ENCODE measurements at places on chromosomes 6 and 20.

DNA sequence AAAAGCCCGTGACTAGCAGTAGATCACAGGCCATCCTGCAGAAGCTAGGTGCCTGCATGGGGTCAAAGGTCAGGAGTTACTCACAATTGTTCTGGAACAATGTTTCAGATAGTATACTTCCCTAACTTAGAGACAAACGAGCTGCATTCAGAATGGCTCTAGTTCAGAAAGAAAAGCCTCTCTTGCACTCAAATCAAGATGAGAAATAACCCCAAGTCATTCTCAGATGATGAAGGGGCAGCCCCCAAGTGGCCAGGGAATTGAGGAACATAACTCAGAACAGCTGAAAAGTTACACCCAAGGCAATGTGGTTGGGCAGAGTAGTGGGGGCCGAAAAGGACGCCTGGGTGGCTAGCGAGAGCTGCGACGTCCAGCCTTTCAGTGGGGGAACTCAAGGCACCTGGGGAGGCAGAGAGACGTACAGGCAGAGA, 27.8 kb downstream of the FYN start:
- DNase-seq: no peak

DNA sequence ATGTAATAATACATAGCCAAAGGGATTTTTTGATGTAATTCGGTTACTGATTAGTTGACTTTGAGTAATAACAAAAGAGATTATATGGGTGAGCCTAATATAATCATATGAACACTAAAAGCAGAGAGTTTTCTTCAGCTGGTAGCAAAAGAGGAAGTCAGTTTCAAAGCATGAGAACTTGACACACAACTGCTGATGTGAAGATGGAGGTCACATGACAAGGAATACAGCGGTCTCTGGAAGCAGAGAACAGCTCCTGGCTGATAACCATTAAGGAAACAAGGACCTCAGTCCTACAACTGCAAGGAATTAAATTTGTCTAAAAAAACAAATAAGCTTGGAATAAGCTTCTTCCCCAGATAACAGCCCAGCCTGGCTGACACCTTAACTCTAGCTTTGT, 154.5 kb upstream of the PRND start:
- no peak for DNase-seq

GRCh38 chr6:26455357-26455970, 2.3 kb upstream of the BTN2A1 start:
- DNase-seq: no peak

- DNase-seq: no peak
Measured at GRCh38 chr6:152775428-152775827, 24.8 kb downstream of the VIP start.

- no peak for DNase-seq
Measured at GRCh38 chr6:134517145-134517658, 199.3 kb upstream of the SGK1 start.

- DNase-seq: no peak
Measured at GRCh38 chr20:24818056-24818455, 131.0 kb upstream of the CST7 start.

GRCh38 chr6:41935685-41936072, 5.9 kb downstream of the CCND3 start:
- DNase-seq: no peak

DNA sequence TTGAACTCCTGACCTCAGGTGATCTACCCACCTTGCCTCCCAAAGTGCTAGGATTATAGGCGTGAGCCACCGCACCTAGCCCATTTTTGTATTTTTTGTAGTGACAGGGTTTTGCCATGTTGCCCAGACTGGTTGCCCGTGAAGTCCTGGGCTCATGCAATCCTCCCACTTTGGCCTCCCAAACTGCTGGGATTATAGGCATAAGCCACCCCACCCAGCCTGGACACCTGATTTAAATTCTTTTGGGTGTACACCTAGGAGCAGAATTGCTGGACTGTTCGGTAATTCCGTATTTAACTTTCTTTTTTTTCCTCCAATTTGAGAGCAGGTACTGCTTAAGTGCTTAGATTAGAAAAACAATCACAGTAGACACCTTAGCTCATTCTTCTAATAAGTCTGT, 5.6 kb upstream of the NRM start:
- no peak for DNase-seq

DNA sequence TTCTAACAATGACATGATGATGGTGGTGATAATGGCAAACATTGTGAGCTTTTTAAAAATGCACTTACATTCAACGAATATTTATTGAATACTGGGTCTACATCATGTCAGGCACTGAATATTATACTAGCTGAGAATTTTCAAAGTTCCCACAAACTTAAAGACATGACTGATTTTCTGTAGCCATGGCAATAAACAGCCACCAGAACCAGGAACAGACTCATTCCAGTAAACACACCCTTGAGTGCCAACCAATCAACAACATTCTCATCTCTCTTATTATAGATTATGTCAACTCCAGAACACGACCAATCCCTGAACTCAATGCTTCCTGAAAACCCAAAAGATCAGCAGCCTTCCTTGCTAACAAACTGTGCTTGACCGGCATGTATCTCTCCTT, 212.4 kb upstream of the RUNX2 start:
- DNase-seq: no peak

- DNase-seq: no peak
Measured at GRCh38 chr20:58229198-58229798, 845 bp upstream of the ANKRD60 start.

Measured in hematopoietic multipotent progenitor cell treated with erythropoietin and hydrocortisone succinate and interleukin-3 and kit ligand, for 15 days (in vitro differentiated cells).